ENCODE measurements at places on chromosomes 2 and 18.

DNA sequence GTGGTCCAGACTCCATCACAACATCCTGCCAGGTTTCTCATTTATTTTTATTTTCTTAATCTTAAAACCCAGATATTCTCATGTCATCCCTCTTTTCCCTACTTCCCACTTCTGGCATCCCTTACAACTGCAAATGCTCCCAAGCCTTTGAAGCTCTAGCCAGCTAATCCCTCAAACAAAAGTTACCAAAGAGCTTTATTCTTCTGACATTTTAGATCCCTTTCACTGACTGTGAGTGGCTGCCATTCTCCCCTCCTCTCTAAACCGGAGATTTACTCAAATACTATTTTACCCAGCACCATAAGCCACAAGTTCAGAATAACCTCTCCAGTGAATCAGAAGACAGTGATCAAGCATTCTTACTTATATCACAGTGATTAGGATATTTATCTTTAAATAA, 569.0 kb upstream of the SYT4 start:
- no peak for DNase-seq

DNA sequence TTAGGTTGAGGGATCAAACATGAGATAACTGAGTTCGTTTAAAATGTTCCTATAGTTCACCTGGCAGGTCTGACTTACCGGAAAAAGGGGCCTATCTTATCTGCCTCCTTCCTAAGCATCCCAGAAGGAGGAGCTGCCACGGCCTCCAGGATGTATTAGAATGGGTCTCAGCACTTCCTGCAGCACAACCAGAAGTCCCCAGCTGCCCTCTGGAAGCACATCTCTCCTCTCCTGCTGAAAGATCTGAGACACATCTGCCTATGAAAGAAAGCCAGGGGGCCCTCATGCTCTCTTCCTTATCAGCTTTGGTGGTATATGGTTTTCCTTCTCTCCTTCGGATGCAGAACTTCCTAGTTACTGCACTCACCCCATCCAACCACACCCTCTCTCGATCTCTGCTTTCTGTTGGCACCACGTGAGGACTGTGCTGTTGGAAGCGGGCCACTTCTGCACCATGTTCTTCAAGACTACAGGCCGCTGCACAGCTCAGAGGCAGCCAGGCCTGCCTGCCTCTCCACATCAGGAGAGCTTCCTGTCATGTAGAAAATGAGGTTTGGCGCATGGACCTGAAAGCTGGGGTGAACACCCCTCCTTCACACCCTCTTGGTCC, 6.5 kb downstream of the IGFBP5 start:
- DNase-seq, result no peak

- no peak for DNase-seq
Observed at GRCh38 chr2:14773696-14774095, 141.2 kb downstream of the LRATD1 start.

DNA sequence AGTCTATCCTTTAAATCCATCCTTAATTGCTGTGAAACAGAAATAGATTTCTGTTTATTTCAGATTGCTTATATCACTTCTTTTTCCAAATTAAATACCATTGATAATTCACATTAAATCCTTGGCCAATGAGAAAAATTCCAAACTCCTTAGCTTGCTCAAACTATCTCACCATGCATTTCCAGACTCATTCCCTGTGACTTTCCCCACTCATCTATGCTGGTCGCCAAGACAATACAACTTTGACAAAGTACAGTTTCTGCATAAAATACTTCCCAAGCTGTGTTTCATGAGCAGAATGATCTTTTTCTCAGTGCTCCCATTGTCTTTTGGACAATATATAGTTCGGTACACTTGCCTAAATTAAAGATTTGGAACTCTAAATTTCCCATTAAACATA, 575.6 kb downstream of the CPS1 start:
- no peak for DNase-seq

DNA sequence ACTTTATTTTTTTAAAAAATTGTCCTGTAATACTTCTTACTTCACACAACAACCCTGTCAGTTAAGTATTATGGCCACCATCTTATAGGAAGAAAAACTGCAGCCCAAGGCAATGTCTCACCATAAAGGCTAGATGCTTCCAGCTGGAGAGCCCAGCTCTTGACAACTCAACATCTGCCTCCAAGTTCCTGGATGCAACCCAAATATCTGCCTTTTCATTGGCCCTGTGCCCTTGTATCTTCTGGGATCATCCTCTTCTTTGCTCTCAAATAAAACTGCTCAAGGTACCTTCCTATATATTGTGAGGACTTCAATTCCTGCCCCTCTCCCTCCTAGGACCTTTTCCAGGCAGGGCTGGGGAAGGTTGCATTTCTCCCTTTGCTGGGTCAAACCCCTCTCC, 69.5 kb downstream of the BIN1 start:
- no peak for DNase-seq

- no peak for DNase-seq
Observed at GRCh38 chr2:30708491-30709290, 98.6 kb downstream of the CAPN13 start.

DNA sequence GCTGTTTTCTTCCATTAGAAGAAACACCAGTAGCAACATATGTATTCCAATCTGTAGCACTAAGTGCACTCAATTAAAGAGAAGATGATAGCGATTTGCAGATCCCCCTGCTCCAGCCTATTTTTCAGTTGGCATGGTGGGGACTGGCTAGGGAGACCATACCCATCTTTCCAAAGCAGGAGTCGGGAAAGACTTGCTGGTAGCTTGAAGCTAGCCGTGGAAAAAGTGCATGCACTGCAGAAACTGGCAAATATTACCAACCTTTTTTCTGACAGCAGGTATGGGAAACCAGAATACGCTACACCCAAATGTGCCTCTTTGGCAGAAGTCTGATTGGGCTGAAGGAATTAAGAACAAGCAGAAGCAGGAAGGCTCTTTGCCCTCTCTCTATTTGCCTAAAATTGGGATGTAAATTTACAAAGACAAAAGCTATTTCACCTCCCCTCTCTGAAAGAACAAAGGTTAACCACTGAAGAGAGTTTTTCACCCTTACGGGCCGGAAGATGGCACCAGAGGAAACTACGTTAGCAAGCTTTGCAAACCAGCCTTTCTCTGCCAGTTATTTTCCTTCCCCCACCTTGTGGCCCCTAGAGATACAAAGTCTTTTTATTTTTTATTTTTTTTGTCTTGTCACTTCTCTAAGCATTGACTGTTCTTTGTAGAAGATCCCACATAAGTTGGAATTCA, 273.1 kb downstream of the DLGAP1 start:
- peak; percentile 36 for DNase-seq

- no peak for DNase-seq
Observed at GRCh38 chr2:19722531-19722971, 179.2 kb downstream of the TTC32 start.

DNA sequence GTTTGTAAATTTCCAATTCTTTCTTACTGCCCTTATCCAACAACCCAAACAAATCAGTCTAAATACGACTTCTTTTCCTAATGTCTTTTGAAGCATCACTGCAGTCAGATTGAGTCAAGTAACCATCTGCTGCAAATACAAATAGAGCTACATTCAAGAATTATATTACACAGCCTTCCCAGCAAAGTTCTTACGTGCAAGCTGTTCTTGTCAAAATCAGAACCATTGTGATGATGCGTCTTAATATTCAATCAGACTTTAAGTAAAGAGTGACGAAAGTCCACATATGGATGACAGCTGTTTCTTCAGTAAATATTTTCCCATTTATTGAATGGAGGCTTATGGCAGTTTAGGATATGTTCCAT, 943.8 kb downstream of the LRP1B start:
- no peak for DNase-seq

DNA sequence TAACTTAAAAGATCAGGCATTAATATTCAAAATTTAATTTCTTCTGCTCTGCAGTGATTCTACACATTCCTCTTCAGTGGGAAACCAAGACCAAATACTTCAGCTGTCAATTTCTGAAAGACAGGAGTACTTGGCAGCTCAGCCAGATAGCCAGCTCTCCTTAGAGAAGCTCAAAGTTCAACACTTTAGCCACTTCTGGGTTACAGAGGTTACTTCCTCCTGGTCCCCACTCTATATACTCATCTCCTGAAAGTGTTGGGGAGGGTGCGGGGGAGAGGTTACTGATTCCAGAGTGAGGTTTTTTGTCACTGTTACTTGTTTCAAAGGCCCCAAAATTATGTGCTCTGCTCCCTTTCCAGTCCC, 4.1 kb downstream of the CYTIP start:
- no peak for DNase-seq

GRCh38 chr2:207328944-207329386, 163.2 kb upstream of the KLF7 start:
- DNase-seq, result no peak

DNA sequence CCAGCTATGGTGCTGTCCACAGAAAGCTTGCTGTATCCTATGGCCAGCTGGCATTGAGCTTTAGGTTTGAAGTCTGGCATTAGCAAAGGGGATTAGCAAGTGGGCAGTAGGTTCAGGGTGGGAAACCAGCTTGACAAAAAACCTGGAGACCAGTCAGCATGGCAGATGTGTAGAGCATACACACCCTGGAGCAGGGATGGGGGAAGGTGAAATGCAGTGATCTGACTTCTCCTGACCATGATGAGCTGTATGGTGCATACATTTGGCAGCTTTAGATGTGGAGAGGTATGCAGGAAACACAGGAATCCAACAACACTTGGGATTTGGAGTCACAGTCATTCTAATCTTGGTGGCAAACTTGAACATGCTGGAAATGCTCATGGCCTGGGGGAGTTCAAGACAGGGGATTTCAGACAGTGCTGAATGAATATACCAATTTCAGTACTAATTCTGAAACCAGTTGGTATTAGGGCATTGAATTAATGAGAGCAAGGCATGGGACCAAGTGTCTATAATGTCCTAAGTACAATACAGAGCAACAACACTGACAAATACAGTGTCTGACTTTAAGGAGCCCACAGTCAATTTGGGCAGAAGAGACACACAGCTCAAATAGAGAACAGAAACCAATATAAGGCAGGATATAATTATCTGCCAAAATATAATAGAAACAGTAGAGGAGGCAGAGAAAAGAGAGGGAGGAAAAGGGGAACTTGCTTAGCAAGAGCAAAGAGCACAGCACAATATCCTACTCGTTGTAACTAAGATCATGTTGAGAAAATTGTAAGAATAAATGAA, 11.8 kb downstream of the ARHGAP15 start:
- no peak for DNase-seq

- DNase-seq, result no peak
Observed at GRCh38 chr2:45260946-45261345, 251.7 kb upstream of the SIX2 start.

GRCh38 chr18:71597219-71597618, 946.9 kb downstream of the CBLN2 start:
- no peak for DNase-seq

DNA sequence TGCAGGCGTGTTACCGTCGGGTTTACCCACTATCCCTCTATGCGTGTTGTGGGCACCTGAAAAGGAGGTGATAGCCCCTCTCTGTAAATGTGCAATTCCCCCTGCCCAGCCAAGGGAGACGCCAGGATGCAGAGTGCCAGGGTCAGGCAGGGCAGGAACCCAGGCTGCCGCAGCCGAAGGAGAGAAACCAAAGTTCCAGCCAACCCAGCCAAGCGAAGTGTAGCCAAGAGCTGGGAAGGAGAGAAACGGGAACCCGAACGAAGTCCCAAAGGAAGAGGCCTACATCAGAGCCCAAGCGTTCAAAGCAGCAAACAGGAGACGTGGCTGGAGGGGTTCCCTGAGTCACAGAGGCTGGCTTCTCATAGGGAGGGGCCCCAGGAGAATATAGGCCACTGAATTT, 24.2 kb upstream of the SPR start:
- no peak for DNase-seq

GRCh38 chr2:222307143-222307756, 8.5 kb upstream of the PAX3 start:
- peak; percentile 27 for DNase-seq

DNA sequence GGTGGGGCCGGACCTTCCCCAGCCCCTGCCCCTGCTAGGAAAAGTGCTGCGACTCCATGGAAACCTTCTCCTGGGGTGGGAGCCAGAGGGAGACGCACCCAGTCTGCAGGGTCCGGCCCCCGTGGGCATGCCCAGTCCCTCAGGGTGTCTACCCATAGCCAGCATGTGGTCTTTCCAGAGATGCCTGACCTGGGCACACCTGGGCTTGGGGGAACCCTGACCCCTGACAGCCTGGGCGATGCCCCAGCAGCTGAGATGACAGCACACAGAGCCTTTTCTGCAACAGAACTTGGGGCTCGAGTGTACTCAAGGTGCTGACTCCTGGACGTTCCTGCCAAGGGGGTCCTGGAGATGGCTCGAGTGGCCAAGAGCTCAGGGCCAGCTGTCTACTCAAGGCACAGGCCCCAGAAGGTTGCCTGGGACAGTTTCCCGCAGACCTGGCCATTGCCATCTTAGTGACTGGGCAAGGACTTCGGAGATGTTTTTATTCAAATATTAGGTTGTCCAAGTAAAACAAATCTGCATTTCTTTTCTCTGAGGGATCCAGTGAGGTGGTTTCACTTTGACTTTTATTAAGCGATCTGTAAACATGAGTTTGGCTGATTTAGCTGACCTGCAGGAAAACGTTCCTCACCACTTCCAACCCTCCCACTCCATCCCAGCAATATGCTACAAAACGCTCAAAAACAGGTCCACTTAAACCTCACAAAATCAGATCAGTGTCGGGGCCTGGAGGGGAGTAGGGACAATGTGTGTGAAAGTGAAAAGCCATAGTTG, 228.0 kb downstream of the EIPR1 start:
- DNase-seq, result no peak

DNA sequence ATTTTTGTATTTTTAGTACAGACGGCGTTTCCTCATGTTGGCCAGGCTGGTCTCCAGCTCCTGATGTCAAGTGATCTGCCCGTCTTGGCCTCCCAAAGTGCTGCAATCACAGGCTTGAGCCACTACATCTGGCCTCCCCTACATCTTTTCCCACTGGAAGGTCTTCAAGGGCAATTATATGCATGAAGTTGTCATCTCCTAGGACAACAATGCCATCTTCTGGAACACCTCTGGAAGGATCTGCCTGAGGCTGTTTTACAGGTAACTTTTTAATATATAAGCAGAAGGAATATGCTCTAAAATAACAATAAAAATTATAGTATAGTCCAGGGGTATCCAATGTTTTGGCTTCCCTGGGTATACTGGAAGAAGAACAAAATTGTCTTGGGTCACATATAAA, 321.4 kb downstream of the AFF3 start:
- DNase-seq, result no peak

GRCh38 chr2:134287323-134287722, 33.5 kb downstream of the MGAT5 start:
- DNase-seq, result no peak

GRCh38 chr2:108594132-108594981, 60.1 kb downstream of the LIMS1 start:
- peak; percentile 93 for DNase-seq

GRCh38 chr2:25320077-25320476, 21.6 kb downstream of the DNMT3A start:
- no peak for DNase-seq

GRCh38 chr2:59413751-59414570, 1139.5 kb downstream of the BCL11A start:
- no peak for DNase-seq

- DNase-seq, result no peak
Observed at GRCh38 chr2:24509840-24510239, 18.8 kb downstream of the NCOA1 start.

- no peak for DNase-seq
Observed at GRCh38 chr2:111106706-111107105, 14.0 kb upstream of the BCL2L11 start.

- no peak for DNase-seq
Observed at GRCh38 chr2:226772389-226773179, 27.0 kb downstream of the IRS1 start.

All from SW480 (cell line).